ENCODE measurements at places on chromosomes 4 and X.

DNA sequence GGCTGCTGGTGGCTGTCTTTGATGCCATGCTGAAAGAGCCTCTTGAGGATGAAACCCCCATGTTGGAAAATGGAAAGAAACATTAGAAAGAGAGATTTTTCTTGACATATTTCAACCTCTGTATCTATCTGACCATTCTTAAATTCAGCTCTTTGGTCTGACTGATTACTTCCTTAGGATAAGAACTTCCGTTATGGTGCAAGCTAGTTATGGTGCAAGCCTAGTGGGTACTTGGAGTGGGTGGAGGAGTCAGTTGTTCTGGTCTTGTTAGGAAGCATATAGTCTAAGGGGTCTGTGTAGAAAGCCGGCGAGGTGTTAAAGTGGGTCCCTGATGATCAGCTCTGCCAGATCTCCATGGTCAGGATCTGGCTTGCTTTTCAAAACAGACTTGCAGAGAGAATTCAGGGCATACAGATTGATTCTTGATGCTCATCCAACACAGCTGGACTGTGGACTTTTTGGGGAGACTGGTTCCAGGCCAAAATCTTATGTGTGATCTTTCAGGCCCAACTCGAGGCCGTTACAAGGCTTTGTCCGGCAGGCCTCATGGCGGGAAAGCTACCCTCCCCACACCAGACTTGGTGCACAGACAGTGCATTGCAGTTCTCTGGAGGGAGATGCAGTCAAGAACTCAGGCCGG, 82.8 kb upstream of the BOD1L1 start:
- no peak for DNase-seq

DNA sequence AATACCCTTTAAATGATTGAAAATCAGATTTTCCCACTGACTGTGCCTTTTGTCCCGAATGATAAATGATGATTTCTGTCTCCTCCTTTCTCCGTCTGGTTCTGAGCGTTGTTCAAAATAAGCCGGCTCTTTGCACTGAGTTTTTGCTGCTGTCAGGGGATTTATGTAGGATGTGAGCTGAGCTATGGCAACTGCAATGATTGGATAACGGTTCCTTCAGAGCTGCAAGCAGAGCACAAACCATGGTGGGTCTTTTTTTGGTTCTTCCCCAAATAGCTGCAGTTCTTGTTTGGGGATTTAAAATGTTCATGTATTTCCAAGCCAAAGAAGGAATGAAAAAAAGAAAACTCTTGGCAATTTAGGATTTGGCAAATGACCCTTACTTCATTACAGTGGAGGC, 124.5 kb upstream of the CASK start:
- no peak for DNase-seq

- no peak for DNase-seq
These were observed 660 bp upstream of the HSPA4L start for GRCh38 chr4:127781300-127782024.

DNA sequence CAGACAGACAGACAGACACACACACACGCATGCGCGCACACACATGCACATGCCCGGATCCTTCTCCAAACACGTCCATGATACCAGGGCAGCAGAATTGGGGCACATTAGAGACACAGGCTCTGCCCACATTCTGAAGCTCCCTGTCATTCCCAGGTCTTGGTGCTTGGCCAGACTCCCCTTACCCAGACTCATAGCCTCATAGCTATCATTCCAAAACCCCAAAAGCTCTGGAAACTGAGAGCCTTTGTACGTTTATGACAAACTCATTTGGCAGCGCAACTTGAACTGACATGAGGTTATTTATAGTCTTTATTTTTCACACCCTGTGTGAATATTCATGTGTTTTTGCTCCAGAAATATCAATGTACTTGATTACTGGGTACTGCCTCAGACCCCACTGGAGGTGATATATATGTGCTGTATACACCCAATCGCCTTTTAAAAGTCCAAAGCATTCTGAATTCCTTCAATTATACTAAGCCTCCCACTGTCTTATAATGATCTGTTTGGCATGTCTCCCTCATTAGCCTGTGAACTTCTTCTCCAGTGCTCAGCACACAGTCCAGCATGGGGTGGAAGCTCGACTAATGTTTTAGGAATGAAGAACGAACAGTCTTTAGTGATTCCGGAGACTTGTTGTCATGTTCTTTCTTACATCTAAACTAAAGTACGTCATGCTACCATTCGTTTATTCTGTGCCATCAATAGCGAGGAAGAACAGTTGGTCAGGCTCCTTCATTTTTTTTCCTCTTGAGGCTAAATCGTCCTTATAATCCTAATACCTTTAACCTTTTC, 45.0 kb downstream of the RTL9 start:
- DNase-seq: no peak

All from stimulated activated CD4-positive, alpha-beta T cell treated with anti-CD3 and anti-CD28 coated beads, Interleukin-1b, Interleukin-23, amount 100 ng/mL, for 1 hour (primary cell).